ENCODE measurements at places on chromosomes 5 and 9.

GRCh38 chr5:111699324-111699723, 57.7 kb downstream of the NREP start:
- no peaks in the 10 kb centered on the region for H3K4me1 ChIP-seq
- no peaks in the 10 kb centered on the region for H3K27me3 ChIP-seq
- no peak overlapping the region for H3K4me3 ChIP-seq
- H3K36me3 ChIP-seq = no peaks in the 10 kb centered on the region

DNA sequence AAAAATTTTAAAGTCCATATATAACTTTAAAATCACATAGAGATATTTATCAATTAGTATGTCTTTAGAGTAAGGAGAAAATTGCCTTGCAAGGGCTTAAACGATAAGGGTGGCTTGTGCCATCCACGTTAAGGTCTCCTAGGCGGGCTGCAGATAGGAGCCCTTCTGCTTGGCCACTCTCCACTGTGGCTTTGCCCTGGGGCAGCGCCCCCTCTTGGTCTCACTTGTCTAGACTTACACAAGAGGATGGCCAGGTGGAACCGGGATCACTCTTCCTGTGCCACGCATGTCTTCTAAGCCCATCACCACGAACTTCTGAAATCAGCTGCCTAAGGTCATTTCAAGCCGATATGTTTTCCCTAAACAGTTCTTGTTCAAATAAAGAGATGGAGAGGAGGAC, 2.9 kb downstream of the FPGS start:
- DNase-seq = peak; percentile 20
- H3K27me3 ChIP-seq = no peaks in the 10 kb centered on the region
- H3K4me3 ChIP-seq = no peak overlapping the region
- no peak overlapping the region for H3K27ac ChIP-seq
- peaks cover 13% of the 10 kb centered on the region for H3K4me1 ChIP-seq

DNA sequence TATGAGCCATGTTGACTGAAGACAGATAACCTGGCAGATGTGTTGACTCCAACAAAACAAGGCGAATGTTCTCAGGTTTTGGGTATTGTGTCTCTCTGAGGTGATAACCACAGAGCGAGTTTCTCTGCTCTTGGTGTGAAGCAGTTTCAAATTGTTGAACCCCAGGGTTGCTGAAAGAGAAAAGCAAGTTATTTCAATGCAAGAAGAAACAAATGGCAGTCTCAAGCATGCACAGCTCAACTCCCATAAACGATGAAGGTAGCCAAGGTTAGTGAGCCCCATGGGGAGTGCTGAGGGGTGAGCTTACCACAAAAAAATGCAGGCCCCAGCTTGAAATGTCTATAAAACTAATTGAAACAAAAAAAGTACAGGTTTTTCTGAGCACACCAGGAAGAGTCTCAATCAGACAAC, 220.8 kb upstream of the DAPK1 start:
- H3K4me3 ChIP-seq = no peak overlapping the region
- no peaks in the 10 kb centered on the region for H3K27me3 ChIP-seq
- no peak overlapping the region for H3K27ac ChIP-seq
- no peaks in the 10 kb centered on the region for H3K36me3 ChIP-seq
- peak; percentile 70 for DNase-seq
- H3K4me1 ChIP-seq = peaks cover 9% of the 10 kb centered on the region

DNA sequence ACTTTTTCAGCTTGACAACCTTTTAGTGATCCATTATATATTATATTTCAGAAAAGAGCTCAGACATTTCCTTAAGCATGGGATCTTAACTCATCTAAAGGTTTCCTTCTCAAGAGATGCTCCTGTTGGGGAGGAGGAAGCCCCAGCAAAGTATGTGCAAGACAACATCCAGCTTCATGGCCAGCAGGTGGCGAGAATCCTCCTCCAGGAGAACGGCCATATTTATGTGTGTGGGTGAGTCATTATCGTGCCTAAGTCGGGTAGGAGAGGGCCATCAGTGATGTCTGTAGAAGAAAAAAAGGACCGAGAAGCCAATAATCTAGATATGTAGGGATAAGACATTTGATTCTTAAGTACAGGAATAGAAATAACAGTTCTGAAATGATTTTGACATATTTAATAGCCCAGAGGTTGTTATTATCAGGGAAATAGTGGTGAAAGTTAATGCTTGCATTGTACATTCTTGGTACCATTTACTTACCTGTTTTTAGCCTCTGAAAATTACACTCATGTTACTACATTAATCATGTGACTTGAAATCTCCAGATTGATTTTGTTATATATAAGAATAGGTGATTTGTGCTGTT, 28.2 kb downstream of the MTRR start:
- no peaks in the 10 kb centered on the region for H3K4me1 ChIP-seq
- H3K27ac ChIP-seq = no peak overlapping the region
- H3K27me3 ChIP-seq = no peaks in the 10 kb centered on the region
- peaks cover 17% of the 10 kb centered on the region for H3K36me3 ChIP-seq
- peak; percentile 37 for DNase-seq

GRCh38 chr9:32596096-32596865, 23.3 kb upstream of the NDUFB6 start:
- H3K27ac ChIP-seq = no peak overlapping the region
- no peaks in the 10 kb centered on the region for H3K4me1 ChIP-seq
- DNase-seq = no peak
- H3K36me3 ChIP-seq = no peaks in the 10 kb centered on the region
- no peak overlapping the region for H3K4me3 ChIP-seq

DNA sequence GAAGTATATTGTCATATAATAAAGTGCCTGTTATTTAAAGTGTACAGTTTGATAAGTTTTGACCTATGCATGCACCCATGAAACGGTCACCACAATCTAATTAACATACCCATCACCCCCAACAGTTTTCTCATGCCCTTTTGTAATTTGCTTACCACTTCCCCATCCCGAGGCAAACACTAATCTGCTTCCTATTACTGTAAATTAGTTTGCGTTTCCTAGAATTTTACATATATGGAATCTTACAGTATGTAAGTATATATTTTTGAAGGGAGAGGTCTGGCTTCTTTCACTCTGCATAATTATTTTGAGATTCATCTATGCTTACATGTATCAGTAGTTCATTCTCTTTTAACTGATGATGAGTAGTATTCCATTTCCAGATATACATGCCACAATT, 56.5 kb downstream of the AMBP start:
- no peaks in the 10 kb centered on the region for H3K4me1 ChIP-seq
- no peak overlapping the region for H3K4me3 ChIP-seq
- DNase-seq = no peak
- H3K27ac ChIP-seq = no peak overlapping the region
- H3K36me3 ChIP-seq = peaks cover 12% of the 10 kb centered on the region

DNA sequence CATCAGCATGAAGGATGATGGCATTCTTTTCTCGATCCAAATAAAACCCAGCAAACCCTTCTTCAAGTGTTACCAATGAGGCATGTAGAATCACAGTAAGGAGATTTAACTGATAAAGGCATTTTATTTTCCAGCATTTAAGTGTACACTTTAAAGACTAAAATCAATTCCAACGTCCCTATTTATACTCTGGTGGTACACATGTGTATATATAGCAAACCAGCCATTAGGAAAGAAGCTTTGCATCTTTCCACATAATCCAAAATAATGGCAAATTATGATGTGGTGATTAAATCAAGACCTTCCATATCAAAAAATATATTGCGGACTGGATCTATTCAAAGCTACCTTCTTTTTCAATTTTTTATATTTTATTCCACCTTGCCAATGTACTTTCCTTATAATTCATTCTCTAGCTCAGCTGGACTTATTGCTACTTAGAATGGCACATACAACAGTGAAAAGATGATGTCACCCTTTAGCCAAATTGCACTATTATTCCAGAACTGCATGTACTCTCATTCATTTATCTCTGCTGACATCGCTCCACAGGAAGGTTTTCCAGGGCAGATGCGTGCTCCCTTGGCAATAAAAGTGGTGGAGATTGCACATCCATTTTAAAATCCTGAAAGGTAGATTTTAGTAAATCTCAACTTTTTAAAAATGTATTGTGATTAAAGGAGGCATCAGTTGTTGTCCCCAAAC, 63.3 kb upstream of the SLC30A5 start:
- H3K4me1 ChIP-seq = no peaks in the 10 kb centered on the region
- no peak overlapping the region for H3K4me3 ChIP-seq
- DNase-seq = peak; percentile 43
- peaks cover 4% of the 10 kb centered on the region for H3K27me3 ChIP-seq
- no peaks in the 10 kb centered on the region for H3K36me3 ChIP-seq
- no peak overlapping the region for H3K27ac ChIP-seq

GRCh38 chr9:10274988-10275387, 337.8 kb downstream of the PTPRD start:
- H3K27ac ChIP-seq = no peak overlapping the region
- H3K36me3 ChIP-seq = no peaks in the 10 kb centered on the region
- no peaks in the 10 kb centered on the region for H3K27me3 ChIP-seq
- DNase-seq = peak; percentile 28
- H3K4me3 ChIP-seq = no peak overlapping the region
- no peaks in the 10 kb centered on the region for H3K4me1 ChIP-seq

- H3K4me1 ChIP-seq = peaks cover 3% of the 10 kb centered on the region
- H3K27ac ChIP-seq = no peak overlapping the region
- no peak for DNase-seq
- no peaks in the 10 kb centered on the region for H3K36me3 ChIP-seq
- no peak overlapping the region for H3K4me3 ChIP-seq
Measured at GRCh38 chr9:91516777-91517176, 93.1 kb upstream of the NFIL3 start.

DNA sequence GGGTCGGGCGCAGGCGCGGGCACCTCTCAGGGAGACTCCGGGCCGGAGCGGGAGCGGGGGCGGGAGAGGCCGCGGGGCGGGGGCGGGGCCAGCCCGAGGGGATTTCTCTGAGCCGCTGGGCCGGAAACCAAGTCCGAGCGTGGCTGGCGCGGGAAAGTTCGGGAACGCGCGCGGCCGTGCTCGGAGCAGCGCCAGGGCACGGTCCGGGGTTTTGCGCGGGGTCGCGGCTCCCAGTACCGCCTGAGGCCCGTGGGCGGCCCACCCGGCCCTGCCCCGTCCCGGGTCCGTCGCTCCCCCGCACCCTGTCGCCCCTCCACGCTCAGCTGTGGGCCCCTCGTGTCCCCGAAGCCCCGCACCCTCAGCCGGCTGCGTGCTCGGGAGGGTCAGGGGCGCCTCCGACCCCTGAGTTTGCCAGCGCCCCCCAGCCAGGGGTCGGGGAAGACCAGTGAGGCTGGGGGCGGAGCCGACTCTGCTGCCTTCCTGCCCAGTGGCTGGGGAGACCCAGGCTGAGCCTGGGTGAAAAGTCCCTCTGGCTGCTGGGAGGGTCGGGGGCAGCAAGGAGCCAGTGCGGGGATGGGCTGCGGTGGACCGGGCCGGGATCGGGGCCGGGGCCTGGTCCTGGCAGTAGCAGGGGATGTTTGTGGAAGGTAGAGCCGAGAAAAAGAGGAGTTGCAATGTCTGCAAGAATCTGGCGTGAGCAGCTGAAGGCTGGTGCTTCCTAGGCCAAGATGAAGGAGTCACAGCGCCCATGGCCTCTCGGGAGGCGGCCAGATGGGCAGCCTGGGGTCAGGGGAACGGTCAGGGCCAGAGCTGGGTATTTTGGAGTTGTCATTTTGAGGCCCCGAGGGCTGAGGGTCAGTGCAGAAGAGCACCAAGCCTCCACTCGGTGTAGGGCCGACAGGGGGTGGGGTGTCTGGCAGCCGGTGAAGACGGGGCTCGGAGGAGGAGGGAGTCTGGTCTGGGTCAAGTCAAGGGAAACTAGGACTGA, 588 bp downstream of the TRAF2 start:
- H3K36me3 ChIP-seq = no peaks in the 10 kb centered on the region
- DNase-seq = peak; percentile 18
- H3K4me1 ChIP-seq = peaks cover 3% of the 10 kb centered on the region
- H3K27ac ChIP-seq = peak overlapping the region; percentile 65
- peak overlapping the region; percentile 84 for H3K4me3 ChIP-seq

- no peak for DNase-seq
- peak overlapping the region; percentile 75 for H3K4me3 ChIP-seq
- H3K27me3 ChIP-seq = no peaks in the 10 kb centered on the region
- no peaks in the 10 kb centered on the region for H3K36me3 ChIP-seq
Measured at GRCh38 chr9:95509851-95510708, 6.7 kb downstream of the PTCH1 start.

- H3K27me3 ChIP-seq = no peaks in the 10 kb centered on the region
Measured at GRCh38 chr9:76401176-76401575, 7.0 kb upstream of the RFK start.

- peaks cover 2% of the 10 kb centered on the region for H3K4me1 ChIP-seq
- no peaks in the 10 kb centered on the region for H3K27me3 ChIP-seq
Measured at GRCh38 chr5:125700380-125700861, 722.8 kb upstream of the GRAMD2B start.

DNA sequence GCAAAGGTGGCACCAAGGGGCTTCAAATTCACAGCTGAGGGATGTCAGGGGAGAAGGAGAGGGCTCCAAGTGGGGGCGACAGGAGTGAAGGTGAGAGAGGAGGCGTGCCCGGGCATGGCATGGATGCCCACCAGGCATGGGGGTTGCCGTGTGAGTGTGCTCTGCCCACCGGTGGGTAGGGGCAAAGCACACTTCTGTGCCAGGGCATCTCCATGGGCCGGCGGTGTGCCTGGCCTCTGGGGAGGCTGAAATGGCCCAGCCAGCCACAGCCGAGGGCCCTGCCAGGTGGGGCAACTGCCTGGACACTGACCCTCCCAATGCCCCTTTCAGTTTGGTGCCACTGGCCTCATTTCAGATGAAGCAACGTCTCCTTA, 14.0 kb upstream of the RNU6ATAC start:
- peaks cover 12% of the 10 kb centered on the region for H3K27me3 ChIP-seq
- no peak overlapping the region for H3K27ac ChIP-seq
- peaks cover 5% of the 10 kb centered on the region for H3K4me1 ChIP-seq
- H3K36me3 ChIP-seq = no peaks in the 10 kb centered on the region
- no peak overlapping the region for H3K4me3 ChIP-seq

DNA sequence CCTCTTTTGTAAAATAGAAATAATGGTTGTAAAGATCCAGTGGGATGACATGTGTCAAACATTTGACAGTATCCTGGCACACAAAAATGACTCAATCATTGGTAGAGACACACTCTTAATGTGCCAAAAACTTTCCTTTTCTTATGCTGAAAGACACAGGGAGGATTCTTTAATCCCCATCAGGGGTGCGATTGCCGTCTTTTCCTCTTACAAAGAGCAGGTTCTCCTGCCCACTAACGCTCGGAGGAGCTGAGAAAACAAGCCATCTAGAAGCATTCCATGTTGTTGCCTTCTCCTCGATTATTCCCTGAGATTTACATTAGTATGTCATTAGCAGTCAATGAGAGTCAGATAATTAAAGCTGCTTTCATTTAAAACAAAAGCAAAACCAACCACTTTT, 342.6 kb upstream of the CCNH start:
- DNase-seq = no peak
- no peaks in the 10 kb centered on the region for H3K4me1 ChIP-seq
- H3K27me3 ChIP-seq = no peaks in the 10 kb centered on the region
- no peak overlapping the region for H3K4me3 ChIP-seq
- H3K27ac ChIP-seq = no peak overlapping the region
- H3K36me3 ChIP-seq = no peaks in the 10 kb centered on the region

- H3K27me3 ChIP-seq = no peaks in the 10 kb centered on the region
- H3K4me3 ChIP-seq = no peak overlapping the region
- DNase-seq = no peak
Measured at GRCh38 chr9:17425384-17425783, 153.5 kb upstream of the SH3GL2 start.
